Omental fat pad (tissue), 4 donors: ENCODE measurements at places on chromosomes 1 and 21. TPM values are rescaled to one million over a fixed set of nuclear protein-coding genes. Genes with fewer than 3 reads are reported as not detected.

The DYRK3 gene
- 14.3 TPM for total RNA-seq

The HSF2BP gene
- total RNA-seq: 1.6 TPM

The SORT1 gene
- 61.5 TPM for total RNA-seq

The FHAD1 gene
- total RNA-seq: not detected

The PALMD gene
- total RNA-seq: 156 TPM

The OLIG1 gene
- total RNA-seq: not detected

The RBM15 gene
- 28.7 TPM for total RNA-seq

The TNN gene
- total RNA-seq: 6.9 TPM

DNA sequence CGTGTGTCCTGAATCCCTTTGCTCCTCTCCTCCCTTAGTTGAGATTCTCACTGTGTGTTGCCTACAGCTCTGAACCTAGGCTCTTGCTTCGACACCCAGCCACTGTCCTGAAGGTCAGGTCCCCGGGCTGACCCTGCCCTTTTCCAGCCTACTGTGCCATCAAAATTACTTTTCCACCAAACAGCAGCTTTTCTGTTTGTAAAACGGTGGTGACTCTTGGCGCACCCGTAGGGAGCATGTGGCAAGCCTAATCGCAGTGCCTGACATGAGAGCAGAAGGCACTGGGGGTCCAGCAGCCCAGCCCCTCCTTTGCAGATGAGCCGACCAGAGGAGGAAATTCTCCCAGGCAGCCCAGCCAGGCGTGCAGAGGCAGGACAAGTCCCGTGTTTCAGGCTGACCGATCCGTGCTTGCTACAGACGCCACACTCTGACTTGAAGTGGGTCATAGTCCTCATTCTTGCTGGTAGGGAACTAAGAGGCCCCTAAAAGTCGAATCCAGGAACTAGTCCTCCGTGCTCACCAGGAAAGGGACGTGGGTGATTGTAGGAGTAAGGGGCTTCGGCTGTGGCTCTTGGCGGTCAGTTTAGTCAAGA is 6.8 kb downstream of the GPR137B start:
- DNase-seq: no peak

DNA sequence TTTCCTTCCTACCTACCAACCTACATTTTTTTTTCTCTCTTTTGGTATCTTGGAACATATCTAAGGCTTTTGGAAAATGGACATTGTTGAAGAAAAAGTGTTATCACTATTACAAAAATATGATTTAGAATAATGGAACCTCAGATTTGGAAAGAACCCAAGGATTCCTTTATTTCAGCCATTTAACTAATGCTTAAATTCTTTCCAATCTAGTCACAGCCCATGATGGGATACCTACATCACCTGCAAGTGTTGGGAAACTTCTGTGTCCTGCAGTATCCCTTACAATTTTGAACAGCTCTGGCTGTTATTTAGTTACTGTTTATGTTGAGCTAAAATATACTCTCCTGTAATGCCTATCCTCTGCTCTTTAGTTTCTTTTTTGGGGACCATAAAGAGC is 22.3 kb upstream of the APOBEC4 start:
- no peak for DNase-seq

DNA sequence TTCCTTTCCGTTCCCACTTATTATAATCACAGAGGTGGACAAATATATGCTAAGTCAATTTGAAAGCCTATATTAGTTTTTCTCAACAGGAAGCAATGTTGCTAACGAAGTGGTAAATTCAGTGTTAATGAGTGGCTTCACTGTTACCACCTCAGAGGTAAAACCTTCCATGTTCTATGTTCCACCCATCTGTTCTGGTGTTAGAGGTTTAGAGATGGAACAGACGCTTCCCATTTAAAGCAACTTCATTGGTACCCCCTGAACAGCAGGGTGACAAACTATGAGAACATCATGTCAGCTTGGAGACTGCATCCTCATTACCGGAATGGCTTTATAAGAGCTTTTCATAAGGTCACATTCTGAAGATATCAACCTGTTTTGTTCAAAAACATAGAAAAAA is 77.9 kb downstream of the ZNF644 start:
- no peak for DNase-seq

GRCh38 chr1:200720199-200720598 is 18.5 kb upstream of the CAMSAP2 start:
- no peak for DNase-seq

DNA sequence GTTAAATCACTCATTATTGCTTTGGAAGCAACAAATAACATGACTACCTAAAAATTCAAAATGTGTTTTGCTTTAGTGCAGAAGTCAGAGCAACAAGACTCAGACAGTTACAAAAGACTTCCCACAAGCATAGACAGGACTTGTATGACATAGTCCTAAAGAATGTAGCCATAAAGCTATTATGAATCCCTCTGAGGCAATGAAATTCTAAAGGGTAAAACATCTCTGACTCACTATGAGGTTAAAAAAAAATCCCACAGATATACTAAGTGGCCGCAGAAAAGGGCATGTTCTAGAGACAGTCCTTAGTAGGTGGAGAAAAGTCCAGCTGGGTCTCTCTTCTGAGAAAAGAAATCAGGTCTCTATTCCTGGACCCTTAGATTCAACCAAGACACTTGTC is 4.9 kb downstream of the PRKAB2 start:
- no peak for DNase-seq

GRCh38 chr21:33975548-33976081 is 60.0 kb upstream of the ATP5PO start:
- no peak for DNase-seq

- DNase-seq: no peak
These were observed 5.7 kb downstream of the ACOT11 start for GRCh38 chr1:54553602-54554313.

DNA sequence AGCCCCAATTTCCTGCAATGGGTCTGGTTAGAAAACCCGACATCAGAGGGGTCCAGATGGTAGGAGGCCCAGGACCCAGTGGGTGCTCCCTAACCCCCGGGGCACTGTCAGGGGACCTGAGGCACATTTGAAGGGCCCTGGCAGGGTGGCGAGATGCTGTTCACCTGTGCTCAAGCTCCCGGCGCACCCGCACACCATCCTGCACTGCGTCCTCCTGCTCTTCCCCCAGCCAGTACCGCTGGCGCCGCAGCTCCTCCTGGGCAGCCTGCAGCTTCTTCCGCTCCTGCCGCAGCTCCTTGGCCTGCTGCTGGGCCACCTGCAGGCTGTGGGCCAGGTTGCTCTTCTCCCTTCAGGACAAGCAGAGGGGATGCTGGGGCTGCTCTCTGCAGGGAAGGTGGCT is 36.0 kb downstream of the RNU1-1 start:
- no peak for DNase-seq

- DNase-seq: no peak
These were observed 7.9 kb downstream of the TINAGL1 start for GRCh38 chr1:31583995-31584868.

DNA sequence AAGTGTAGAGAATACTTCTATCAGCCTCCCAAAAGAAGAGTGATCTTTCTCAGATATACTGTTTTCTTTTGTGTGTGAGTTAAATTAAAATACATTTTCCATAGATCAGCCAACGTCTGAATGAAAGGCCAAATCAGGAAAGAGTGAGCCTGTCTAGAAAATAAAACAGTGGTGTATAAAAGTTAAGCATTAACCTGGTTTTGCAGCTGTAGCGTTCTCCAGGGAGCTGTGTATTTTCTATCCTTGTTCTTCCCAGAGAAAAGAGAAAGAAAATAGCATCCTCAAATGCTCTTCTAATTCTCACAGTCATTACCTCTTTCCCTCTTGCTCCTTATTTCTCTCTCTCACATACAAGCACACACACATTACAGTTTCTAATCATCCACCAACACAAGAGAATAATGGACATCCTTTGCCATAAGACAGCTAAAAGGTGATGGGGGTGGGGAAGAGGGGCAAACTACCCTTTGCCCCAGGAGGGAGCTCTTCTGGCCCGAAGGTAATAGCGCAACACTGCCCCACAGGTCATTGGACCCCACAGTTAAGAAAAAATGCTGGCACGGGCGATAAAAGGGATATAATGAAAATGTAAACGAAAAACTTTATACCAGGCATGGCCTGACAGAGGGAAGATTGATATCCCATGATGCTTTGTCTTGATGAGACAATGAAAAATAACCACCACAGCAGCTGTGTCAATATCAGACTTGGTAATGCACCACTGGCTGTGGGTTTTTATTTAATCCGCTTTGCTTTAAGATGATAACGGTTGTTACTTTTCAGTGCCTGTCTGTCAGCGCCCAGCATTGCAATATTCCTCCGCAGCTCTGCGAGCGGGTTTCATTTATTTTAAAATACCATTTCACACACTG is 150.3 kb downstream of the NUF2 start:
- DNase-seq: no peak

DNA sequence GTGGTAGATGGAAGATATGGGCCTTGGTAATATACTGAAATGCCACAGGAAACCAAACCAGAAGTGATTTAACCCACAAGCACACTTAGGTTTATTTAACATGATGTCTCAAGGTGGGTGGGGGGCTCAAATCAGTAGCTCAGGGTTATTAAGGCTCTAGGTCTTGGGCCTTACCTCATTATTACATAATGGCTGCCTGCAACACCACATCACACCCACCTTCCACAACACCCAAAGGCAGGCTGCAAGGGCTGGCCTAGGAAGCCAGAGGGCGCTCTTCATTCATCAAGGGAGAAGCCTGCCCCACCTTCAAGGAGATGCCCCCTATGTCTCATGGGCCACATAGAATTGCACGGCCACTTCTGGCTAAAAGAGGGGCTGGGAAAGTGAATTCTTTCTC is 6.0 kb downstream of the TFF1 start:
- DNase-seq: no peak

DNA sequence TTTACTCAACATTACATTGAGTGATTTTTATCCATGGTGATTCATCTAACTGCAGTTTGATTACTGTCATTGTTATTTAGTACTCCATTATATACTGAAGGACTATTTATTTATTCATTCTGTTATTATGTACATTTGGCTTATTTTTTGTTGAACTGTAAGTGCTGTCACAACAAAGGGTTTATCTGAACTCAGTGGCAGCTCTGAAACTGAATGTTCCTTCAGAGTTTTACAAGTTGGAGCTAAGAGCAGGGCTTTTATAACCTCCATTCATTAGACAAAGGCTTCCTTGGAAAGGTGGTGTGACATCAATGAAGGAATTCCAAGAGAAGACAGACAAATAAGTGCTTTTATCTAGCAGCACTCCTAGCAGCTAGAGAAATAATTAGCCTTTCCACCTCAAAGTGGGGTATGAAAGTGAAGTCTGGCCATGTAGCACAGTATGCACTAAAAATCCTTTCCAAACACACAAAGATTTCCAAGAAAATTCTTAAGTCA is 83.3 kb upstream of the GORAB start:
- DNase-seq: no peak

- no peak for DNase-seq
These were observed 156.3 kb upstream of the C1orf174 start for GRCh38 chr1:4056422-4056821.

DNA sequence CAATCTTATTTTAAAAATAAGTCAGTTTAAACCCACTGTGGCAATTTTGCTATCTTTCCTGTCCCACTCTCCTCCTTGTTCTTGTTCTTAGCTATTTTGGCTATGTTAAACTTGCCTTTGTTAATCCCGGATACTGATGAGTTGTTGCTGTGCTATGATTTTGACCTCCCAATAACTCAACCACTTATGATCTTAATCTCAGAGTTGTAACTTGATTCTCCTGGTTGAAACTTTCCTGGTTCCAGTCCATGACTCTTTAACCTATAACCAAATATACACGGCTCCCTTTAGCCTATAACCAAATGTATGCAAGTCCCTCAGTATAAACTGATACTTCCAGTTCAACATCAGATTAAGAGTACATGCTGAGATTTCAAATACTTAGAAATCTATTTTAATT is 15.6 kb upstream of the ACADM start:
- no peak for DNase-seq

- no peak for DNase-seq
These were observed 2.4 kb upstream of the ABL2 start for GRCh38 chr1:179231923-179232322.

DNA sequence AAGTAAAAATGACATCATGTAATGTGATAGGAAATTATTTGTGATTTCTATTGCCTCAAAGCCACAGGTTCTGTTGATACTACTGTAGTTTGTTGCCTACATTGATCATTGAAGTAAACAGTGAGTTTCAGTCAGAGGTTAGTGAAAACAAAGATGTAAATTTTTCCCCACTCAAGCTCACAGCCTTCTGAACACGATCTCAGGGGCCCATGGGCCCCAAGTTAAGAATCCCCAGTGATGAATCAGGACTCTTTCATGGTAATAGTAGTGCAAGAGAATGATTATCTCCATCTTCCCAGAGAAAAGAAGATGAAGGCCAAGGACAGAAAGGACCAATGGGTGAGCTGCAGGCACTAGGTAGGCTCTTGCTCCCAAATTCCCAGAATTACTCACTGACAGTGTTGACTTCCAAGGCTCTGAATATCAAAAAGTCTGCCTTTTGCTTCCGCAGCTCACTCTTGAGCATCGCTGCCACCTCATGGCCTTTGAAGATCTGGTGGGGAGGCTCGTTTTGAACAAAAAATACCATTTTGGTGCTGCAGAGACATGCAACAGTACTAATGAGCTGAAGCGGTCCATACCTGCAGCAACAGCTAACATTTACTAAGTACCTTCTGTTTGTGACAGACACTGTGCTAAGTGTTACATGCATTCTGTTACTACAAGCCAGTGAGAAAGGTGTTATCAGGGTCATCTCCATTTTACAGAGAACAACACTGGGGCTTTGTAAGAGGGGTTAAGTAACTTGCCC is 113.3 kb downstream of the KIAA0319L start:
- DNase-seq: no peak

DNA sequence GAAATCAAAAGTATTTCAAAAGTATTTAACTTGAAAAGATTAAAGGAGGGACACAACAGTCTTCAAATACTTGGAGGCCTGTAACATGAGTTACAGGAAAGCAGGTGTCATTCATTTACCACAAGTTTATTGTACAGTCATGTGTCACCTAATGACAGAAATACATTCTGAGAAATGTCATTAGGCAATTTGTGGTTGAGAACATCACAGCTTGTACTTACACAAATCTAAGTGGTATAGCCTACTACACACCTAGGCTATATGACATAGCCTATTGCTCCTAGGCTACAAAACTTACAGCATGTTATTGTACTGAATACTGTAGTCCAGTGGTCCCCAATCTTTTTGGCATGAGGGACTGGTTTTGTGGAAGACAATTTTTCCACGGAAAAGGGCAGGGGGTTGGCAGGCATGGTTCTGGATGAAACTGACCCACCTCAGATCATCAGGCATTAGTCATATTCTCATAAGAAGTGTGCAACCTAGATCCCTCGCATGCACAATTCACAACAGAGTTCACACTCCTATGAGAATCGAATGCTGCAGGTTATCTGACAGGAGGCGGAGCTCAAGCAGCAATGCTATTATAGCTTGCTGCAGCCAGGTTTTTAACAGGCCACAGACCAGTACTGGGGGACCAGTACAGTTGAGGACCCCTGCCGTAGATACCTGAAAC is 25.0 kb upstream of the PHTF1 start:
- DNase-seq: no peak

GRCh38 chr1:216238844-216239243 is 184.4 kb downstream of the USH2A start:
- no peak for DNase-seq

- no peak for DNase-seq
These were observed 26.3 kb downstream of the ZMYM4 start for GRCh38 chr1:35294809-35295208.
